Thoracic aorta endothelial cell (primary cell): ENCODE measurements at places on chromosomes 5 and 9. TPM values are rescaled to one million over a fixed set of nuclear protein-coding genes. Genes with fewer than 3 reads are reported as not detected.

CAVIN4 gene
- 1.9 and 2.9 TPM in 2 replicates for total RNA-seq

PTPN3 gene
- total RNA-seq, result 0.40 and 0.50 TPM in 2 replicates

TSPAN17 gene
- total RNA-seq, result 36.4 and 43.9 TPM in 2 replicates

SLC6A3 gene
- total RNA-seq, result not detected in 2 replicates

CNOT8 gene
- total RNA-seq, result 77.0 and 77.1 TPM in 2 replicates

C1QTNF2 gene
- not detected in 2 replicates for total RNA-seq

SLC1A3 gene
- total RNA-seq, result 1.1 TPM in 1 of 2 replicates, not detected in the other

LRRC70 gene
- 42.6 and 45.2 TPM in 2 replicates for total RNA-seq

PCDHA13 gene
- total RNA-seq, result not detected in 2 replicates

FAT2 gene
- under 0.01 TPM in 1 of 2 replicates, not detected in the other for total RNA-seq

SNCB gene
- 0.27 TPM in 1 of 2 replicates, not detected in the other for total RNA-seq

BARHL1 gene
- not detected in 2 replicates for total RNA-seq

RNF180 gene
- 10.6 and 13.1 TPM in 2 replicates for total RNA-seq

HABP4 gene
- 8.1 and 9.4 TPM in 2 replicates for total RNA-seq

PHF19 gene
- 50.4 and 82.0 TPM in 2 replicates for total RNA-seq

HAVCR1 gene
- total RNA-seq, result not detected in 2 replicates

PCDHGA4 gene
- 2.2 and 5.2 TPM in 2 replicates for total RNA-seq

GTF3C4 gene
- 33.2 and 37.0 TPM in 2 replicates for total RNA-seq

PCDHGB1 gene
- total RNA-seq, result 0.50 and 0.66 TPM in 2 replicates

ARL14EPL gene
- total RNA-seq, result 0.07 and 0.27 TPM in 2 replicates

IL3 gene
- not detected in 2 replicates for total RNA-seq

TLE1 gene
- total RNA-seq, result 40.3 and 47.3 TPM in 2 replicates

FIBCD1 gene
- not detected in 2 replicates for total RNA-seq

SPOCK1 gene
- total RNA-seq, result 139 and 216 TPM in 2 replicates

ADGRV1 gene
- under 0.01 and 0.50 TPM in 2 replicates for total RNA-seq

ECM2 gene
- 0.07 and 0.27 TPM in 2 replicates for total RNA-seq

ACOT12 gene
- not detected in 2 replicates for total RNA-seq

FSD1L gene
- total RNA-seq, result 9.3 and 10.5 TPM in 2 replicates

PCDHGA5 gene
- 0.72 and 1.1 TPM in 2 replicates for total RNA-seq

HTR4 gene
- total RNA-seq, result 0.07 TPM in 1 of 2 replicates, not detected in the other

CDKN2B gene
- 2.7 and 4.7 TPM in 2 replicates for total RNA-seq
